HEK293T (cell line): ENCODE measurements at places on chromosomes 11 and 22.

DNA sequence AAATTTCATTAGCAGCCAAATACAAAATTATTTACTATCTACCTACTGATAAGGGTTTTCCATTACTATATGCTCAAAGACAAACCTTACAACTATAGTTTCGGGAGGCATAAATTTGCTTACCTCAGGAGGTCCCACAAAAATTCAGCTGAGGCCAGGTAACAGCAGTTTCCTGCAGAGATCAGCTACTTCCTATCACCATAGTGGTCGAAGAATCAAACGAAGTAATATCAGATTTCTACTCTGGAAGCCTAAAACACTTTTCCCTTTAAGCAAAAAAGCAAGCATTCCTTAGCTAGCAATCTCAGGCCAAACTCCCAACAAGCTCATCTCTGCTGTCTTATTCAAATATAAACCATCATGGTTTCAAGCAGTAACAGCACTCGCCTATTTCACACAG lies 3.1 kb downstream of the NAP1L4 start:
- DNase-seq = no peak

DNA sequence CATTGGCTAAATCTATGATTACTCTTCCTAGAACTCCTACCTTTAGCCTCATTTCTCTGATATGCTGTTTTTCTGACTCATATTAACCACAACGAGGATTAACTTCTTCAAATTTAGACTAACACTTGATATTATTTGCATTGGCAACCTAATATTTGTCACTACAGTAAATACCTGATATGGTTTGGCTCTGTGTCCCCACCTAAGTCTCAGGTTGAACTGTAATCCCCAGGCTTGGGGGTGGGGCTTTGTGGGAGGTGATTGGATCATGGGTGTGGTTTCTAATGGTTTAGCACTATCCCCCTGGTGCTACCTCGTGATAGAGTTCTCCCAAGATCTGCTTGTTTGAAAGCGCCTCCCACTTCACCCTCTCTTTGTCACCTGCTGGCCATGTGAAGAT lies 17.1 kb upstream of the MED17 start:
- no peak for DNase-seq

- no peak for DNase-seq
Observed at GRCh38 chr11:77468527-77468926, 5.4 kb downstream of the PAK1 start.

- DNase-seq = no peak
Observed at GRCh38 chr11:121575250-121575962, 122.6 kb upstream of the SORL1-AS1 start.

GRCh38 chr11:4543561-4543960 lies 1.4 kb upstream of the OR52M1 start:
- no peak for DNase-seq

GRCh38 chr22:50416996-50417395 lies 57.8 kb downstream of the SBF1 start:
- DNase-seq = no peak

DNA sequence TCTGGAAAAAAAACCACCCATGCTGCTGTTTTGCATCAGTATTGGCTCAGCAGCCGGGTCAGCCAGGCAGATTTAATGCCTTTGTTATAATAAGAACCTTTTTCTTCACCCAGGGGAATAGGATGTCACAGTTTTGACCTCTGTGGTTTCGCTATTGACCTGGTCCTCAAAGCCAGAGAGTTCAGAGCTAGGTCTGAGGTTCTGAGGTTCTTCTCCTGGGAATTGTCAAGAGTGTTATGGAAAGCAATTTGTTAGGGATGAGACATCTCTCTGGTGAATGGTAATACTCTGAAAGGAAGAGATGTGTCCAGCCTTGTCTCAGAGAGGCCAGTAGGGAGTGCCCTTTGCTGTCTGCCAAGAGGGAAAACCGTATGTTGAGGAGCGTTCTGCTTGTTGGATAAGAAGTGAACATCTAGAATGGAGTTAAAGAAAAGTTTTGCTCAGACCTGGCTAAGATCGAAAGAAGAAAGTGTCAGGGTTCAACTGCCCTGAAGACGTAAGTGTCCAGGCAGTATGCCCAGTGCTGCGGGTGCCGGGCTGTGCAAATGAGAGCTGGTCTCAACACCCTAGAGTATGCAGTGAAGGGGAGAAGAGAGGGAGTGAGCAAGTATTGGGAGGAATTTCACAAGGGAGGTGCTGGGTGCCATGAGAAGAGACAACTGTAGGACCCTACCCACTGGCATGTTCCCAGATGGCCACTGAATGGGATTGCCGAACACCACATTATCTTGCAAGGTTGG lies 150.9 kb upstream of the TTC12 start:
- no peak for DNase-seq
